ENCODE measurements at places on chromosomes 3 and 15. TPM values are rescaled to one million over a fixed set of nuclear protein-coding genes. Genes with fewer than 3 reads are reported as not detected.

DNA sequence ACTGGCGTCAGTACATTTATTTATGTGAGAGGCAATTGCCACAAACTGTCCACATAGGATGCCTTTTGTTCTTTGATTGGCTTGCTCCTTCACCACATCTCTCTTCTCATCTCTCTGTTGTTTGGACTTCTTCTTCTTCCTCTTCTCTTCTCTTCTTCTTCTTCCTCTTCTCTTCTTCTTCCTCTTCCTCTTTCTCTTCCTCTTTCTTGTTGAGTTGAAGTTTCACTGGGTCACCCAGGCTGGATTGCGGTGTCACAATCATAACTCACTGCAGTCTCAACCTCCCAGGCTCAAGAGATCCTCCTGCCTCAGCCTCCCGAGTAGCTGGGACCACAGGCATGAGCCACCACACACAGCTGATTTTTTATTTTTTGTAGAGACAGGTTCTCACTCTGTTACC lies 67.7 kb upstream of the GSK3B start:
- no peak overlapping the region for H3K4me3 ChIP-seq
- DNase-seq = no peak
- H3K27ac ChIP-seq = no peak overlapping the region
- no peaks in the 10 kb centered on the region for H3K27me3 ChIP-seq
- no peaks in the 10 kb centered on the region for H3K36me3 ChIP-seq
- H3K4me1 ChIP-seq = peaks cover 19% of the 10 kb centered on the region

GRCh38 chr15:27059610-27060202 lies 88.7 kb downstream of the GABRG3 start:
- no peaks in the 10 kb centered on the region for H3K27me3 ChIP-seq
- H3K27ac ChIP-seq = no peak overlapping the region
- H3K4me1 ChIP-seq = peaks cover 21% of the 10 kb centered on the region
- H3K36me3 ChIP-seq = no peaks in the 10 kb centered on the region

Gene RYR3
- total RNA-seq = 2.9 TPM

Gene MNS1
- total RNA-seq = 9.0 TPM

GRCh38 chr15:81274931-81275707 lies 48.8 kb downstream of the STARD5 start:
- H3K4me3 ChIP-seq = no peak overlapping the region
- H3K36me3 ChIP-seq = peaks cover 3% of the 10 kb centered on the region
- peaks cover 11% of the 10 kb centered on the region for H3K4me1 ChIP-seq
- peaks cover 10% of the 10 kb centered on the region for H3K27me3 ChIP-seq

Gene SSR3
- total RNA-seq = 170 TPM

Gene MKRN3
- total RNA-seq = not detected

DNA sequence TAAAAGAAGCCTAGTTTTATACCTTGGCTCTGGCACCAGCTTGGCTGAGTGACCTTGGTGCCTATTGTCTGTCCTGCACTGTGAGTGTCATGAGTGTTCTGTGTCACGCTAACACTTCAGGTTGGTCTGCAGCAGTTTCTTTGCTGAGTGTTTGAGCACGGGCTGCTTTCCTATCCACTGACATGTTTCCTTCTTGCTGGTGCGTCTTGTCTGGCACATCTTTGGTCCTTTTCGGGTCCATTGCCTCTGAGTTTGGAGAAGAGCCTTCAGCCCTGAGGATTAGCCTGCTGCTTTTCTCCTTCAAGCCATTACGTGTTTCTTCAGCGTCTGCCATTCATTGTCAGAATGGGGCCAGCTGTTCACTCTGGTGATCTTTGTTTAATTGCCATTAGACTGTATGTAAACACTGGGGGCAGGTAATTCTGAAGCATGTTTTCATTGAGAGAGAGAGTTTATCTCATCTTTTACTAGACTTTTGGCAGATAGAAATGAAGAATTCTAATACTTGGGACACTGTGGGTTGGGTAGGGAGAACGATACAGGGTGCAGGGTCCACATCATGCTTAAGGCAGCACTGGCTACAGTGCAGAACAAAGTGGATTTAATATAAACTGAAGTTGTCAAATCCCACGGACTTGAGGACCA lies 55.5 kb downstream of the LRRC28 start:
- no peak for DNase-seq
- H3K27ac ChIP-seq = no peak overlapping the region
- peak overlapping the region; percentile 46 for H3K4me3 ChIP-seq
- H3K4me1 ChIP-seq = peaks cover 12% of the 10 kb centered on the region
- no peaks in the 10 kb centered on the region for H3K27me3 ChIP-seq

DNA sequence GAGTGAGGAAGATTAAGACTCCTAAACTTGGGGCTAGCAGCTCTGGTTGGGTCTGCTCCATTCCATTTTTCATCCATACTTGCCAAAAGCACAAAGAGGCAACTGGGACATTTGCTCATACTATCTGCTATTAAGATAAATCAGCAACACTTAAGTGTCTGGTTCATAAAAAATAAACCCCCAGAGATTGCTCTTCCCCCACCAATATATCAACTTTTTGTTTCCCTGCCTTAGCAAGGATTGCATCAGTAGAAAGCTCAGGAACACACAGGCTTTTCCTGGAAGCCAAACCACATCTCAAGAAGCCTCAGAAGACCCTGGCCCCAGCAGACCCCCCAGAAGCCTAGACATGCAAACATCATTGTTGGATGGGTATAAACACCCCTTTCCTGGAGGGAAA lies 232.4 kb upstream of the WNT5A start:
- peaks cover 20% of the 10 kb centered on the region for H3K4me1 ChIP-seq
- DNase-seq = no peak
- H3K27me3 ChIP-seq = peaks cover 24% of the 10 kb centered on the region
- no peak overlapping the region for H3K27ac ChIP-seq

Gene C3orf22
- not detected for total RNA-seq
